SJSA1 (cell line): ENCODE measurements at places on chromosomes 5 and 9.

DNA sequence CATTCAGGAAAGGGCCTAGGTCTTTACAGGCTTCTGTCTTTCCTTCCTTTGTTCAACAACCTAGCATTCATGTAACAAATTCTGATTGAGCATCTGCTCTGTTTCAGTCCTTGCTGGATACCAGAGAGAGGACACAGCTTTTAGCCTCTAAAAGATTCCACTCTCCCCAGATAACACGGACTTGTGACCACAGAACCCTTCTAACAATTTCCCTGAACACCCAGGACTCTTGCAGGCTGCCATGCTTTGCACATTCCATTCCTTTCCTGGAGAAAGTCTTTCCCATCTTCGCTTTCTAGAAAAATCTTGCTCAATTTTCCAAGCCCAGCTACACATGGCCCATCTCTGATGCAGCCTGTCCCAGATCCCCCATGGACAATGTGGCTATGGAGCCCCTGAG is 310.9 kb downstream of the ACTL7B start:
- DNase-seq, result no peak

GRCh38 chr5:37626266-37626665 is 213.6 kb downstream of the GDNF start:
- DNase-seq, result no peak

GRCh38 chr5:140181525-140181924 is 6.5 kb downstream of the CYSTM1 start:
- DNase-seq, result no peak

DNA sequence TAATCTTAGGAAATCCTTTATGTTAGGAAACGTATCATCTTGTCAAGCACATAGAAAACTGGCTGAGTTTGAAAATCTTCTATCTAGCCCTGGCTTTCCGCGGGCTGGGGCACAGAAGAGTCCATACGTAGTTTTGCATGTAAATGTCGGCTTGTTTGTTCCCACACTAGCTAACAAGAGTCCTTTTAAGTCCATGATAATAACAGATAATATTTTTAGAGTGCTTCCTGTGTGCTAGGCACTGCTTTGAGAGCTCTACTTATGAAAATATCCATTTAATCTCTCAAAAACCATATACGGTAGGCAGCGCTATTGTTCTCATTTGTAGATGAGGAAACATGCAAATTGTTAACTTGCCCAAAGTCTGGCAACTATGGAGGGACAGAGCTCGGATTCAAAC is 40.5 kb downstream of the FYB1 start:
- DNase-seq, result no peak

DNA sequence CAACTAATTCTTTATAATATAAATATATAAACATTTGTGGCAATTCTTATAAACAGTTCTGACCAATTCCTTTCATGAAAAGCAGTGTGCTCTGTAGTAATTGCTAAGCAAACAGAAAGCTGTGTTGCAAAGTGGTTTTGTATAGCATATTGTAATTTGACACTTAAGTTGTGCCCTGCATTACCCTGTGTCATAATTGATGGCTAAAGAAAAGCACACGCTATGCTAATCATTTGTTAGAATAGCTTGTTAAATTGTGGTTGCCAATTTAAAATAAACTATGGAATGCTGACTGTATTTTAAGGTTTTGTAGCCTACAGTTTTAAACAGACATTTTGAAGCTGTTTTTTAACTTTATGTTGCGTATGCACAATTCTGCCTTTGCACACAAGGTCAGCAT is 140.0 kb downstream of the PBX3 start:
- no peak for DNase-seq

- no peak for DNase-seq
These were observed 100.4 kb downstream of the NFIB start for GRCh38 chr9:14213504-14213903.

DNA sequence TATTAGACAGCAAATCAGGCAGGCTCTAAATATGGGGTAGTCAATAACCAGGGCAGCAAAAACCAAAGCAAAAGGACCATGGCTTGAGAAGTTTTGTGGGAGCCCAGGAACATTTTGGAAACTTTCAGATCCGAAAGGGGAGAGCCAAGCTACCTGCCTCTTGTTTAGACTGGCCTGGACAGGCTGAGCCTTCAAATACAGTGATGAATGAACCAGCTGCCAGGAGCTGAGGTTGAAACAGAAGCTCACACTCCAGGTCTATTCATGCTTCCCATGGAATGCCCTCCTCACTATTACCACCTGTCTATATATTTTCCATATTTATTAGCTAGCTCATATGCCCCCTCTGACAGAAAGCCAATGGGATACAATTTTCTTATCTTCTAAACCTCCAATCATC is 150.8 kb upstream of the SLC44A1 start:
- DNase-seq, result no peak

DNA sequence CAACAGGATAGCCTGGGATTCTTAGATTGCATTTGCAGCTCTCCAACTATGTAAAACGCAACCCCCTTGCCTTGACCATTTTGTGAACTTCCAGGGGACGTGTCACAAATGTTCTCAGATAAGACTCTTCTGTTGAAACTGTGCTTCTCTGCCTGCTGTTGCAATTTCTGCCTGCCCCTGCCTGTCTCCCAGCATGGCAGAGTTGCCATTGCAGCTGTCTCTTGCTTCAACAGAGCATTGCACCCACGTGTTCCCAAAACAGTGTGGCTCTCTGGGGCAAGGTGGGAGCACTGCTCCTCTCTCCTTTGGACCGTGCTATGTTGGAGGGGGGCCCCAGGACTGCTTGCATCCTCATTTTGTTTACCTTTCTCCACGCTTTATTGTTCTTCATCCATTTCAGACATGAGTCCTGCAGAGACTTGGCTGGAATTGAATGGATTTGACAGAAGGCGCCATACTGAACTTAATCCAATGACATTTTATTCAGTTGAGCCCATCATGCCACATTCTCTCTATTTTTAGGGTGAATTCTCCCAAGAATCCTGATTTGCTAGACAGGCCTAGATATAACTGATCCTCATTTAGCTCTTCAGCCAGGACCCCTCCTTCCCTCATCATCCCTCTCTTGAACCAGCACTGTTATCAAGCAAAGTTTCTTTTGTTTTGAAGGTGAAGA is 90.7 kb downstream of the MAT2B start:
- DNase-seq, result no peak

GRCh38 chr9:106877345-106877744 is 14.4 kb downstream of the ZNF462 start:
- DNase-seq, result no peak

- no peak for DNase-seq
These were observed 19.9 kb downstream of the IDNK start for GRCh38 chr9:83642793-83643192.

- DNase-seq, result no peak
These were observed 2.8 kb downstream of the ADCY2 start for GRCh38 chr5:7398596-7399280.

GRCh38 chr5:130870691-130871090 is 294.4 kb downstream of the HINT1 start:
- no peak for DNase-seq

GRCh38 chr5:176844706-176845391 is 34.5 kb downstream of the UNC5A start:
- no peak for DNase-seq

DNA sequence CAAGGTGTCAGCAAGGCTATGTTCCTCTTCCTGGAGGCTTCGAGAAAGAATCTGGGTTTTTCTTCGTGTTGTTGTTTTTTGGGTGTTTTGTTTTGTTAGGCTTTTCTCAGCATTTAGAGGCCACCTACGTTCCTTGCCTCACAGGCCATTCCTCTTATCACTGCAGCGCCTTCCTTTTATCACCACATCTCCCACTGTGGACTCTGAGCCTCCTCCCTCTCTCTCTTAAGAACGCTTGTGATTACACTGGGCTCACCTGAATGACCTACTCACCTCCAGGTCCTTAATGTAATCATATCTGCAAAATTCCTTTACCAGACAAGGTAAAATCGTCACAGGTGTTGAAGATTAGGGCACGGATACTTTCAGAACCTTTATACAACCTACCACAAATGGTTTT is 340.8 kb downstream of the DTWD2 start:
- DNase-seq, result no peak

DNA sequence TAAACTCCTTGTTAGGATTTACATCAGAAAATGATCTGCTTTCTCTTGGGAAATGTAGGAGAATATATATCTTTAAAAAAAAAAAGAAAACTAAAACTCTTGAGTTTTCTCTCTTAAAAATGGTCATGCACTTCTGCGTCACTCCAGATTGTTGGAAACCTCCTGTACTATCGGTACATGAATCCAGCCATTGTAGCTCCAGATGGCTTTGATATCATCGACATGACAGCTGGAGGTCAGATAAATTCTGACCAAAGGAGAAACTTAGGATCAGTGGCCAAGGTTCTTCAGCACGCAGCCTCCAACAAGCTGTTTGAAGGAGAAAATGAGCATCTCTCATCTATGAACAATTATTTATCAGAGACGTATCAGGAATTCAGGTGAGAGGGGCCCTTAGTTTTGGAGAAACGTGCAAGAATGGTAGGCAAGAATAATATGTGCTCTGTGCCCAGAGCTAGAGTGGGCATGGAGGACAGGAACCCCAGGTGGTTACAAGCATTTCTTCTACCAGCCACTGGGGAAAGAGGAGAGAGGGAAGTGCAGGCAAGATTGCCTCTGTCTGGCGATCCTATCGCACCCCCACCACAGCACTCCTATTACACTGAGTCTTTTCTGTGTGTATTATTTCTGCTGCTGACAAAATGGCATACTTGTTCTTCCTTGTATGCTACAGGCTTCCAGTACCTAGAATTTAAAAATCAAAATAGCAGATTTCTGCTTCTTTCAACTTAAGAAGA is 41.4 kb upstream of the F2R start:
- DNase-seq, result no peak

- no peak for DNase-seq
These were observed 171.9 kb upstream of the RASA1 start for GRCh38 chr5:87095787-87096186.

DNA sequence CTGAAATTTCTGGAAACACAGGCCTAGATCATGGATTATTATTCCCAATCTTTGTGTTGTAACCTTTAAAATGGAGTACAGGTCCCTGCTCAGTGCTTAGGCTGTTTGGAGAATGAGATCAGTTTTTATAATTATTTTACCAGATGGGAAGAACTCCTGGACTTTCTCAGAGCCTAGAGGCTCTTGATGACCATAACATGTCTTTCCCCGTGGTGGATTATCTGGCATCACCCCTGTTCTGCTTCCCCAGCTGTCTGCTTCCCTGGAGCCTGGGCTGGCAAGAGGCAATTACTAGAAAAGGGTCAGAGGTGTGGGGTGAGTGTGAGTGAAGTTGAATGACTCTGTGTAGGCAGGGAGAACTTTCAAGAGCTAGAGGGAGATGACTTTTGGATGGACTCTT is 143.0 kb downstream of the CARTPT start:
- DNase-seq, result no peak

DNA sequence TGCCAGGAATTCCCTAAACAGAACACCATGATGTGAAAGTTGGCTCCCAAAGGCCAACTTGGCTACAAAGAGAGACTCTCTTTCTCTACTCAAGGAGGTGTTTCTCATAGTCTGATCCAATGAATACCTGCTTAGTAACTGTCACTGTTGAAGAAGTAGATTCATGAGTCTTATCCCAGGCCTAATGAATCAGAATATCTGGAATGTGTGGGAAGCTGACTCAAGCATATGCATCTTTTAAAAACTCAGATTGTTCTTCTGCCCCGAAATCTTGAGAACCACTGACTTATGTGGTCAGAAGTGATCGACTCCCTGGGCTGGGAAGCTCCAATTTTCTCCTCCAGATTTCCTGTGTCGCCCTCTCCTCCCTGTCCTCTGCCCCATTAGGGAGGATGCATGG is 345.6 kb downstream of the PLK2 start:
- no peak for DNase-seq

DNA sequence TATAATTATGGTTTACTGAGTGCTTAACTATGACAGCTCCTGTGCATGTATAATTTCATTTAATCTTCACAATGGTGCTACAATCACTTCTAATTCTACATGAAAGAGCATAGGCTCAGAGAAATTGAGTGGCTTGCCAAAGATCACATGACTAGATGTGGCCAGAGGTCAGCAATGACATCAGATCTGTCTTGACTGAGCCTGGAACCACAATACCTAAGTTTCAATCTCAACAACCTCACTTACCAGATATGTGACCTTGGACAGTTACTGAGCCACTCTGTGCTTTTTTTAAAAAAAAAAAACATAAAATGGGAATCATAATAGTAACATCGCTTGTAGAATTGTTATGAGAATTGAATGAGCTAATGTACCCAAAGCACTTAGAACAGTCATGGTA is 130.7 kb downstream of the TRIM32 start:
- no peak for DNase-seq

- DNase-seq, result no peak
These were observed 1.3 kb downstream of the SPATA31E1 start for GRCh38 chr9:87883990-87884389.

GRCh38 chr5:148398698-148399121 is 15.0 kb downstream of the FBXO38 start:
- DNase-seq, result no peak

DNA sequence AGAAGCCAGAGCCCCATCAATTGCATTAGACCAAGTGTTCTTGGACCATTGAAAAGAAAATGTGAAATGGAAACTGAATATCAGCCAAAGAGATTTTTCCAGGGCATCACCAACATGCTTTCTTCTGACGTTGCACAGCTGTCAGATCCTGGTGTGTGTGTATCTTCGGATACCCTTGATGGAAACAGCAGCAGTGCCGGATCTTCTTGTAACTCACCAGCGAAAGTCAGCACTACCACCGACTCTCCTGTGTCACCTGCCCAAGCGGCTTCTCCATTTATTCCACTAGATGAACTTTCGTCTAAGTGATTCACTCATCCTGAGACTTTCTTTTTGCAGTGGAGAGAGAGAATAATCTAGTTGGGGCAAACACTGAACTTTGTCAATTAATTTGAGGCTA is 75.7 kb downstream of the PIP5K1B start:
- no peak for DNase-seq

DNA sequence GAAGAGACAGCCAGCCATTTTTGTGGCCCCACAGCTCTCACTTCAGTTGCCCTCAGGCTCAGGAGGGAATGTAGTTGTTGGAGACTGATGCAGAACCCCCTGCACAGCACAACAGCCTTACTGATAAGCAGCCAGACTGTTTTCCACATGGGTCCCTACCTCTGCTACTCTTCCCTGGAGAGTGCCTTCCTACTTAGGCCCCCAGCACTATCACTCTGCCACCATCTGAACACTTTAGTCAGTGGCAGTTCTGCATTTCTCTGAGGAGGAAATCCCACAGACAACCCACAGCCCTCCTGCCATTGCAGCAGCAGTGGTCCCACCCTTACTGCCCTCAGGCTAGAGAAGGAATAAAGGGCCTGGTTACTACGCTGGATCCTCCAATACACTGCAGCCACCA is 61.8 kb upstream of the PTPRD start:
- no peak for DNase-seq
